Stimulated activated CD4-positive, alpha-beta T cell treated with anti-CD3 and anti-CD28 coated beads, Interleukin-1b, Interleukin-23, amount 100 ng/mL, for 1 hour (primary cell): ENCODE measurements at places on chromosomes 12 and 14.

DNA sequence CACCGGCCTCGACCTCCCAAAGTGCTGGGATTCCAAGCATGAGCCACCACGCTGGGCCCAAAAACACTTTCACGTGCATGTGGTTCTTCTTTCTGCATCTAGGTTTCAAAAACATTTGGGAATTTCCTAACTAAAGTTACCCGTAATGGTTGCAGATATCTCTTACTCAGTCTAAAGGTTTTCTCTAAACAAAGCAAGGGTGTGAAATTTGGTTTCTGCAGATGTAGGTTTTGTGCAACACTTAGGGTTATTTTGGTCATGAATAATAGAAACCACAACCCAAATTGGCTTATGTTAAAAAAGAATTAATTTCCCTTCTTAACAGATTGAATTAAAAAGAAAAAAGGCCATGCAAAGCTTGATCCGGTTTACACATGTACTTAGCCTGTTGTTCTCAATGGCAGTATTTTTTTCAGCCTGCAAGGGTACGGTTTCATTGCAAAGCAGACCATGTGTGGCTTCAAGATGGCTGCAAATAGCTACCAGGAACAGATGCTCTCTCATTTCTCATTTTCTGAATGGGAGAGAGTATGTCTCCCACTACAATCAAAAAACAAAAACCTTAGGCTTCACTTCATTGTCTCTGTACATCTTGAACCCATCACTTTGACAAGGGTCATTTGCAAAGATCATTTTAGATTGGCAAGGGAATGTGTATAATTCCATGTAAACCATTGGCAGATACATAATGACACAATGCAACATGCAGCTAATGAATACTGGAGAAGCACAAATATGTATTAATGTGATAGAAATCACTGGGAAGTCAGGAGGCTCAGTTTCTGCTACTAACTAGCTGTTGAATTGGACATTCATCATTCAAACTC, 491.2 kb upstream of the FLRT2 start:
- no peak for DNase-seq

- DNase-seq, result no peak
Observed at GRCh38 chr14:56340932-56341331, 222.7 kb downstream of the PELI2 start.

DNA sequence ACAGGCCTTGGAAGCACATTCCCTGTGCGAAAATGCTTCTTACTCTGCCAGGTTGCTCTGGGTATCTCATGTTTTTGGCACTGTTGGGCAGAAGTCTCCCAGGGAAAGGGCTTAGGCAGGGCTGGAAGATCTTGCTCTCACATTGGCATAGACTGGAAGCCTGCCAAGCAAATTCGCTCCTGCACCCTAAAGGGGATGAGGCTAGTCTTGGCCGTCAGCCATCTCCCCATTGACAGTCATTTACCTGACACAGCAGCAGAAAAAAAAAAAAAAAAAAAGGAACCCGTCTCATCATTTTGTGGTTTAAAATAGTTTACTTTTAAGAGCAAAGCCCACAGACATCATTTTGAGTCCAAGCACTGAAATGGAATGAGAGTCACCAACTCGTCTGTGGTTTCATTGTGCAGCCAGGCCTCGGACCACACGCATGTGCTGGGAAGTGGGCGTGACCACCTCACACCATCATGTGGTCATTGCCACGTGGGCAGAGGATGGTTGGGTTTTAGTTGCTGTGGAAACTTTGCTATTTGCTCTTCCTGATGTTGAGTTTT, 84.8 kb downstream of the NRXN3 start:
- DNase-seq, result no peak

DNA sequence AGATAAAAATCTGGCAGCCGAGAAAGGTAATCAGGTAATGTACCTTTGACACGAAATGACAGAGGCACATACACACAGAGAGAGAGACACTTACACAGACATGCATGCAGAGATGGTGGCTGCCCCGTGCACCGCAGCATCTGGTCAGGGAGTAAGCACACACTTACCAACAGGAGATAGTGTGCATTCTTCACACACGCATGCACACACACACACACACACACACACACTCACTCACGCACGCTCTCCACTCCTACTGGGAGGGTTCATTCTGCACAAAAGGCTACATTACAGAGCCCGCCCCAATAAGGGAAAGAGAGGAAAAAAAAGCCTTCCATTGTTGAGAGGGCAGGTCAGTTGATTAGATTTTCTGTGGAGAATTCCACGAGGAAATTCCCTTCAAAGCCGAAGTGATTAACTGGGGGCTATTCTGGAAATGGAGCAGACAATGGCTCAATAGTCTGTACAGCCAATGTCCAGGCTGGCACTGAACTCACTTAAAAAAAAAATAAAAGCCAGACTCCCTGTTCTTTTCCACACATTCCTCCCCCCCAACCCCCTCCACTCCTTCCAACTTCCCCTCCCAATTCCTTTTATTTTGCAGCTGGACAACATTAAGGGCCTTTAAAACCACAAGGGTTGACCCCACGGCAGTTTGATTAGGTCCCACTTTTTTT, 1.4 kb upstream of the SOX5 start:
- DNase-seq, result no peak

GRCh38 chr12:14452336-14452735, 86.9 kb downstream of the ATF7IP start:
- DNase-seq, result no peak

DNA sequence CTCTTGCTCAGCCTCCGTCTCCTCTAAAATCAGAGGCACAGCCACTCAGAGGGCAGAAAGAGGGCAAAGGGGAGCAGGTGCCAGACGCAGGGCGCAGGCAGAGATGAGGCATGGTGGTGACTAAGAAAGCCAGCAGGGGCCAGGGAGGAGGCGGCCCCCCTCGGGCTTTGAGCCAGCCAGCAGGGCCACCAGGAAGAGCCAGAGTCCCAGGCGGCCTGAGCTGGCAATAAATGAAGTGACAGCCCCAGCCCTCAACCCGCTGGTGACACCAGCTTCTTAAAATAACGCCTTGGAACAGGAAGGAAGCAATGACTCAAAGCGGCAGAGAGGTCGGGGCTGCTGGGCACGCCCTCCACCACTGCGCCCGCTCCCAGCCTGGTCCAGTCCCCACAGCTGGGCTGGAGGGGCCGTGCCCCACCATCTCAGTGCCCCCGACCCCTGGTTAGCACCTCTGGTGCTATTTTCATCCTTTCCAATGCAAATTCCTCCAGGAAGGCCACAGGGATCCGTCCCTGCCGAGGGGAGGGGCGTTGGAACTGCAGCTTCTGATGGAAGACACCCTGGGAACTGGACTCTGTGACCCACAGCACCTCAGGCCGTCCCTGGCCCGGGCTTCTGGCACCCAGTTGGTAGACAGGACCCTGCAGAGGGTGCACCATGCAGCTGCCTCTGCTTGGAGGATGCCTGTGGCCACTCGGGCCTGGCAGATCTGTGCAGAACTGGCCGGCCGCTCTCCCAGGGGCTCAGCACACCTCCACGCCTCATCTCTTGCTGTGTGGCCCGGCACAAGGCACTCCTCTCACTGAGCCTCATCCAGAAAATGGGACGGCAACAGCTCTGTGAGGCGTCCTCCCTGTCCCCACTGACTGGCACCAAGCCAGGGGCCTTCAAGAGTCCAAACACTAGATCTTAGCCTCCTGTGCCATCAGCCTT, 113.7 kb downstream of the NCOR2 start:
- DNase-seq, result peak; percentile 37

GRCh38 chr14:76904100-76904739, 78.0 kb downstream of the LRRC74A start:
- DNase-seq, result no peak

DNA sequence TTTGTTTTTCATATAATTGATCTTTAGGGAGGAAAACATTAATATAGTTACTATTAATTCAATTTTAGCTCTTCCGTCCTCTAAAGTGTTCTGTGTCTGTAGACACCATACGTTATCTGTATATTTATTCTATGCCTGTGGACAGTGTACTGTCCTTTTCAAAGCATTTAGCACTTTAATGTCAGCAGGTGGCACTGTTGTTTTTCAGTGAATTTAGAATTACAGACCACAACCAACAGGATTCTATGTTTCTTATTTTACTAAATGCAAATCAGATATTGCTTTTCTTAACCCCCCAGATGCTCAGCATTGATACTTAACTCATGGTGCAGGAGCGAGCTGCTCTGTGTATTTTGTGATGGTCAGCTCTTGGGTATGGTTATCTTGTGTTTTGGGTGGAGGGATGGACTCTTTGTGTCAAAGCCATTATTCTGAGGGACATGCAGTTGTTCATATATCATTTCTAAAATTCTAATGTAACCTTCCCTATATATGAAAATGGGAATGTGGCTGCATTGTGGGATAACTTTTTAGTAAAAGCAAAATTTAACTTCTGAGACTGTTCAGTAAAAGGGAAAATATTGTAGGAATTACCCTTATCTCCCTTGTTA, 65.2 kb downstream of the PAPOLA start:
- DNase-seq, result no peak

GRCh38 chr12:112537710-112538396, 119.1 kb downstream of the PTPN11 start:
- no peak for DNase-seq

DNA sequence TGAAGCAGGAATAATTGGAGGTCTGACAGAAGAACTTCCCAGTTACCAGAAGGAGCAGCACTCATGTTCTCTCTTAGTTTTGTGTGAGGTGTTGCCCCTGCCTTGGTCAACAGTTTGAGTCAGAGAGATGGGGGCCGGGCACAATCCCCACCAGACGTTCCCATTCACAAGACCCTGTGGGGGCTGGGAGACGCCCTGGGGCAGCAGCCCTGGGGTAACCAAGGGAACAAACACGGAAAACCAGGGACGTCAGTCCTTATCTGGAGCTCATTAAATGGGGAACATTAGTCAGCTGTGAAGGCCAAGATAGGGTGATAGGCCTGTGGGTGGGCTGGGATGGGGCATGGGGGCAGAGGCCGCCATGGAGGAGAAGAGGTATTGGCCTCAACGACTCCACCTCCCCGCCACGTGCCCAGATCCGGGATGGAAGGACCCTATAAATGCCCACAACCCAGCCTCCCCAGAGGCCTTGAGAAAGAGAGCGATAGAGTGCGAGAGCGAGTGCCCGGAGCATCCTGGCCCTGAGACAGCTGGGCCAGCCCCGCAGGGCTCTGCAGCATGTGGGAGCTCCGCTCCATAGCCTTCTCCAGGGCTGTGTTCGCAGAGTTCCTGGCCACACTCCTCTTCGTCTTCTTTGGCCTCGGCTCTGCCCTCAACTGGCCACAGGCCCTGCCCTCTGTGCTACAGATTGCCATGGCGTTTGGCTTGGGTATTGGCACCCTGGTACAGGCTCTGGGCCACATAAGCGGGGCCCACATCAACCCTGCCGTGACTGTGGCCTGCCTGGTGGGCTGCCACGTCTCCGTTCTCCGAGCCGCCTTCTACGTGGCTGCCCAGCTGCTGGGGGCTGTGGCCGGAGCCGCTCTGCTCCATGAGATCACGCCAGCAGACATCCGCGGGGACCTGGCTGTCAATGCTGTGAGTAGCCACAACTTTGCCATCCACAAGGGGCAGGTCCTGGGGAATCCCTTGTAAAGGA, at the start of gene AQP2:
Gene AQP2 (plus strand): TSS at position 465 of the 979 bp plus-strand sequence. CDS start 94 bp downstream, at position 559.
- no peak for DNase-seq

DNA sequence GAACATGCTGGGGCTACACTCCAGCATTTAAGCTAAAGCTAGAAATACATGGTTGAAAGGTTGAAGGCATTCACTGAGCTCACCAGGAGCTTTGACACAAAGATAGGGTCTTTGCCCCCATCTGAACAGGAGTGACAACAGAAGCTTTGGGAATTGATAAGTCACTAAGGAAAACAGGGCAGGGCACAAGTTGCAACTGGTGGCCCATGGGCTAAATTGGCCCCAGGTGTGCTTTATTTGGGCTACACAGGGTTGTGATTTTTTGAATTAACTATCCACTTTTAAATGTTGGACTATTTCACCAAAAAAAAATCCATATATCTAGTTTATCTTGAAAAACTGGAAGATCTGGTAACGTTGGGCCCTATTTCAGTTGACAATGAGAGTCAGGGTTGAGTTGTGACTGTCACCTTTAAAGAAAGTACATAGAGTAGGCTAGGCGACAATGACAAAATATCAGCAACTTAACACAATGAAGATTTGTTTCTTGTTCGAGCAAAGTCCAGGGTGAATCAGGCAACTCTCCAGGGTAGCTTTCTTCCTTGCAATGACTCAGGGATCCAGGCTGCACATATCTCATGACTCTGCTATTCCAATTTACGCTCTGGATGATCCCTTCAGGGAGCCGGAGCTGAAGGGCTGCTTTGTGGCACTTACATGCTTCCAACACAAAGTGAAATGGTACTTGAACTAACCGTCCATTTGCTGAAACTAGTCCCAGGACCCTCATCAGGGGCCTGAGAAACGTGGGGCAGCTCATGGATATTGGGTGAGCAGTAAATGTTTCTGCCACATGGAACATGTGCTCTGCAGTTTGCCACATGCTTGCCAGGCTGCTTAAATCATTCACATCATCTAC, 13.3 kb upstream of the EIF4B start:
- DNase-seq, result no peak

- DNase-seq, result no peak
Observed at GRCh38 chr12:108600702-108601007, 2.8 kb upstream of the TMEM119 start.

DNA sequence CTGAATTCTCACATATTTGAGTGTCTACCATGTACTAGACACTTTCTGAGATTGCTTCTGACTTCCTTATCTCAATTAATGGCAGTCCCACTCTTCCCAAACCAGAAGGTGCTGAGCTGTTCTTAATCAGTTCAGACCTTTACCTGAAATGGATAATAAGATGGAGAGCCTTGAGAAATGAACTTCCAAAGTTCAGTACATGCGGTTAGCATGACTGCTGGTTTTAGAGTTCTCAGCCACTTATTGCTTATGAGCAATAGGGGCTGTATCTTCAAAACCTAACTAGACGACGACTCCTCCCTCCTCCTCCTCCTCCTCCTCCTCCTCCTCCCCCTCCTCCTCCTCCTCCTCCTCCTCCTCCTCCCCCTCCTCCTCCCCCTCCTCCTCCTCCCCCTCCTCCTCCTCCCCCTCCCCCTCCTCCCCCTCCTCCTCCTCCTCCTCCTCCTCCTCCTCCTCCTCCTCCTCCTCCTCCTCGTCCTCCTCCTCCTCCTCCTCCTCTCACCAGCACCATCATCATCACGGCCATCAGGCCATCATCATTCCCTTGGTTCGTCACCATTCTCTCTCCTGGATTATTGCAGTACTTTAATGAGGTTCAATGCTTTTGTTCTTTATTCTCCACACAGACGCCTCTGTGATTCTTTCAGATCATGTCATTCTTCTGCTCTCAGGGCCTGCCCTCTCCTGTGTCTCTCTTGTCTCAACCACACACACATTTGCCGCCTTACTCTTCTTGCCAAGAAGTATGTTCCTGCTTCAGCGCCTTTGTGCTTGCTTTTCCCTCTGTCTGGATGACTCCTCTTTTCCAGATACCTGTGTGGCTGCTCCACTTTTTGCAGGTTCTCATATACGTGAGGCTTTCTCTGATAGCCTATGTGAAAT, 2.7 kb downstream of the PCNX1 start:
- no peak for DNase-seq

DNA sequence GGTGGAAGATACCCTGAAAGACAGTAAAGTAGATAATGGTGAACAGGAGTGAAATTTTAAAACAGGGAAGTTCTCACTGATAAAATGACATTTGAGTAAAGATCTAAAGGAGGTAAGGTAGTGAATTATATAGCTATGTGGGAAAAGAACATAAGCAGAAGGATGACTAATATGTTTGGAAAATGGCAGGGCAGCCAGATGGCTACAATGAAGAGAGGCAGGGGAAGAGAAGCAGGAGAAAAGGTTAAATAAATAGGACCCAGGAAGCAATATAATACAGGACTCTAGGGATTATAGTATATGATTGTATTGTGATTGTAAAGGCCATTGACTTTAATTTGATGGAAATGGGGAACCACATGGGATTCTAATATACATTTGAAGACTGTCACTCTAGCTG, 33.0 kb downstream of the SCFD1 start:
- no peak for DNase-seq

GRCh38 chr12:133080026-133080367, 726 bp upstream of the ZNF140 start:
- peak; percentile 90 for DNase-seq
